ENCODE measurements at places on chromosomes 7 and 10.
A peak's percentile ranks its signal among the peaks of the same experiment; 100 is the strongest.

DNA sequence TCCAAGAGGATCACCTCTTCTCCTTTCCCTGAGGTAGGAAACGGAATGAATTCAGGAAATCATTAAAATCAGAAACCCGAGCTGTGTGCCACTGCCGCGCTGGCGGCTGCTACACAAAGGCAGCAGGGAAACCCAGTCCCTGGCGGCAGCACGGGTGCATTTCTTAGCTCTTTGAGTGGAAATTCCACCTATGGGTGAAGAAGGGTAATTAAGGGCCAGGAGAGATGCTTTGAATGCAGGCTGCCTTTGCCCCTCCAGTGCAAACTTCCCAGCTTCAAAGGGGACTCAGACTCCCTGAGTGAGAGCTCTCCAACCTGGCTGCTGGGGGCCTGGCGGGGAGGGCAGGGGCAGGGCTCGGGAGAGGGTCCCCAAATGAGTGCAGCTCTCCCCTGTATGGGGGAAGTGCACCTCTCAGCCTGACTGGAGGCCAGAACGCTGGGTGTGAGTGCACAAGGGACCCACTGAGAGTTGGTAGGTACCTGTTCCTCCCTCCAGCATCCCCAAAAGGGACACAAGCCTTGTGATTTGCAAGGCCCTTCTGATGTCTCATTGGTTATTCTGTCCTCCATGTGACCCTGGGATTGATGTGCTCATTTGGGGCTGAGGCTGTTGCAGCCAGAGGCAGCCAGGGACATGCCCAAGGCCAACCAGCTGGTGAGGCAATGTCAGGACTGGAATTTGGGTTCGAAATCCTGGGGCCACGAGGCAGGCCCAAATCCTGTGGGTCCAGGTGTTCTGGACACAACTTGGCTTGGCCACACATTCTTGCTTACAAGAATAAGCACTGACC is 16.3 kb upstream of the ZMIZ1 start:
- DNase-seq, result peak; percentile 32

DNA sequence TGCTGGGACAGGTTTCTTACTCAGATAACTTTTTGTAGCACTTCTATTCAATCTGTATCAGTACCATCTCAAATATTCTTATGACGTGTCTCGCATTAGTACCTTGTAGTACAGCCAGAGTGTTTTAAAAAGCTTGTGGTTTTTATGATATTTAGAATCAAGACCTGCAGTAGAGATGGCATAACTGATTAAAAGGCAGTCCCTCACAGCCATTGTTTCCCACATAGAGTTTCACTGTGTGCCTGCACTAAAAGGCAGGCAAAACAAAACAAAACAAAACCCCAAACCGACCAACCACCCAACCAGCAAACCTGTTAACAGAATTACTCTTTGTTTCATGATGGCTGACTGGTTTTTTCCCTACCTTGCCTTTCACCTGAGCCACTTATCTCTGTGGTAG is 221.3 kb upstream of the DGKB start:
- DNase-seq, result no peak

GRCh38 chr10:3776796-3777571 is 8.0 kb downstream of the KLF6 start:
- peak; percentile 76 for DNase-seq

- no peak for DNase-seq
Measured at GRCh38 chr7:100137851-100138760, 10.6 kb upstream of the LAMTOR4 start.

Measured in OCI-M1 (cell line).